ENCODE measurements at places on chromosomes 16 and 17. TPM values are rescaled to one million over a fixed set of nuclear protein-coding genes. Genes with fewer than 3 reads are reported as not detected.

DNA sequence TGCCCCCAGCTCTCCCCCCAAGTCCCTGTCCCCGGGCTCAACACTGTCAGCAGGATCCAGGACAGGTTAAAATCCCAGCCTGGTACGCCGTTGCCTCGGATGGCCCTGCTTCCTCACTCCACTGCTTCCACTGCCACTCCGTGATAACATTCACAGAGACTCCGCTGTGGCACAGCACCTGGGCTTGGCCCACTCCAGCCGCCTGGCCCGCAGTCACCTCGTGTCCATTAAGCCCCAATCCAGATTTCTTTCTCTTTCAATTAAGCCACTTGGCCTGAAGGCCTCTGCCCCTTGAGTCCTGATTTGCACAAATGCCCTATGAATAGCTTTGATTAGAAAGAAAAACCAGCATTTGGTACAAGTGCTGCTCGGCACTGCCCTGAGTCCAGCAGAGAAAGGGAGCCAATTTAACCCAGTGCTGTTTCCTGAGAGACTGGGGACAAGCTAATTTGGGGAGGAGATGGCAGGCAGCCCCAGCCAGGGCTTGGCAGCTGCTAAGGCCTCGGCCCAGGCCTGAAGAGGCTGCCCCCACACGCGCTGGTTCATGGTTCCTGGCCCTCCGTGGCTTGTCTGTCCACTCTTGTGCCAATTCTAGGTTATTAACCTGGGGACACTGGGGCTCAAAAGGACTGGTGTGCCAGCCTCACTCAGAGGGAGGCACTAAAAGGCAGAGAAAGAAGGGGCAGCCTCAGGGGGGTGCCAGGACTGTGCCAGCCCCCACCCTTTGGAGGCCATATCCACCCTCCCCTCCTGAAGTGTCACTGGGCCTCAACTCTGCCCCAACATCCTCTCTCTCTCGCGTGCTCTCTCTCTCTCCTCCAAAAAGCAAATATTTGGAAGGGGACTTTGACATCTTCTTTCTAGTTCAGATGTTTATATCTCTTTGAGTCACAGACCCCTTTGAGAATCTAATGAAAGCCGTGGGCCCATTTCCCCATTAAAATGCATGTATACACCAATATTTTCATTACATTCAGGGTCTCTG lies 29.8 kb upstream of the SPPL2C start:
- no peaks in the 10 kb centered on the region for H3K36me3 ChIP-seq
- H3K4me1 ChIP-seq: no peaks in the 10 kb centered on the region
- no peak overlapping the region for H3K27ac ChIP-seq
- H3K27me3 ChIP-seq: no peaks in the 10 kb centered on the region
- H3K4me3 ChIP-seq: no peak overlapping the region

DNA sequence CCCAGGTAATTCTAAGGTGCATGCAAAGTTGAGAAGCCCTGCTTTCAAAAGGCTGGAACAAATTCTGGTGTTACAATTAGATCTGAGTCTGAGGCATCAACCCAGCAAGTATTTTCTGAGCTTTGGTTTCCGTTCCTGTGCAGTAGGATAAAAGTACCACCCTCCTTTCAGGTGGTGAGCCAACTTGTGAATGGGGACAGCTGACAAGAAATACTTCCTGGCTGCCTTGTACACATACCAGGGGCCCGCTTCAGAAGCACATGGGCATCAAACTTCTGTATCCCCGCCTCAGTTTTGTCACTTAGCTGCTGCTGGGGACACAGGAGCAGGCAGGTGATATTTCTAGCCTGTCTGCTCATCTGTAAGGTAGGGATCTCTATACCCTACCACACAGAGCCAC lies 252.2 kb downstream of the CPPED1 start:
- DNase-seq: no peak
- H3K27me3 ChIP-seq: peaks cover 8% of the 10 kb centered on the region
- H3K4me1 ChIP-seq: no peaks in the 10 kb centered on the region
- H3K4me3 ChIP-seq: no peak overlapping the region
- no peaks in the 10 kb centered on the region for H3K36me3 ChIP-seq
- no peak overlapping the region for H3K27ac ChIP-seq

GRCh38 chr17:8073627-8074484 lies 13.7 kb downstream of the ALOX12B start:
- H3K27ac ChIP-seq: no peak overlapping the region
- no peaks in the 10 kb centered on the region for H3K36me3 ChIP-seq
- DNase-seq: peak; percentile 44
- H3K4me3 ChIP-seq: peak overlapping the region; percentile 1

- no peaks in the 10 kb centered on the region for H3K27me3 ChIP-seq
- H3K4me3 ChIP-seq: no peak overlapping the region
- no peak overlapping the region for H3K27ac ChIP-seq
- H3K36me3 ChIP-seq: no peaks in the 10 kb centered on the region
- peaks cover 44% of the 10 kb centered on the region for H3K4me1 ChIP-seq
Observed at GRCh38 chr16:27240948-27241531, 27.5 kb downstream of the NSMCE1 start.

DNA sequence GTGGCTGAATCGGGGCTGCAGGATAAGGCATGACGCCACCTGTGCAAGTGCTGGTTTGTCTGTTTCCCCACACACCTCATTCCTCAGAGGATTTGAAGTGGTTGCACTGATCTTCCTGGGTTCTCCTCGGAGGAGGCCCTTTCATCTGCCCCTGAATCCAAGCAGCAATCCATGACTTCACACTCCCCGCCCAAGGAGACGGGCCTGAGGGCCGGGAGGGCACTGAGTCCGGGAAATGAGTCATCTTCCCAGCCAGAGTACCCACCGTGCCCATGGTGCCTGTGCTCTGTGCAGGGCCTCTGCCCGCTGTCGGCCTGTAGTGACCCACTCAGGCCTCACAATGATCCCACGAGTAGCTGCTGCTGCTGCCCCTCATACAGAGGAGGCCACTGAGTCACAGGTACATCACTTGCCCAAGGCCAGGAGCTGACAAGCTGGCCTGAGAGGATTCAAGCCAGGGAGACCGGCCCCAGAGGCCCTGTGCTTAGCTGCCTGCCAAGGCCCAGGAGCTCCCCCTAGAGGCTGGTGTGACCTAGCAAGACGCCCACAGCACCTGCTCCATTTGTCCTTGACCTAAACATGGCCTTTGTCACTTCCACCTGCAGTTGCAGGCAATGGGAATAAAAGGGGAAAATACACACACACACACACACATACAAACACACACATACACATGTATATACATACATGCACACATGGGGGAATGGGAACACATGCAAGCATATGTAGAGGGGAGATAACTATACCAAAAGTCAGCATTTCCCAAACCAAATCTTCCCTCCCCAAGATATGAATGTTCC lies 240.0 kb downstream of the C16orf95 start:
- no peaks in the 10 kb centered on the region for H3K36me3 ChIP-seq
- peaks cover 7% of the 10 kb centered on the region for H3K4me1 ChIP-seq
- no peaks in the 10 kb centered on the region for H3K27me3 ChIP-seq
- peak overlapping the region; percentile 40 for H3K27ac ChIP-seq
- peak; percentile 94 for DNase-seq

- no peak overlapping the region for H3K27ac ChIP-seq
- no peak overlapping the region for H3K4me3 ChIP-seq
- no peaks in the 10 kb centered on the region for H3K36me3 ChIP-seq
- no peaks in the 10 kb centered on the region for H3K27me3 ChIP-seq
Observed at GRCh38 chr17:72861811-72862210, 230.7 kb downstream of the SLC39A11 start.

- H3K27me3 ChIP-seq: no peaks in the 10 kb centered on the region
- H3K27ac ChIP-seq: no peak overlapping the region
- no peak overlapping the region for H3K4me3 ChIP-seq
- H3K36me3 ChIP-seq: no peaks in the 10 kb centered on the region
- DNase-seq: no peak
- no peaks in the 10 kb centered on the region for H3K4me1 ChIP-seq
Observed at GRCh38 chr17:64176556-64176955, 46.6 kb upstream of the ERN1 start.

DNA sequence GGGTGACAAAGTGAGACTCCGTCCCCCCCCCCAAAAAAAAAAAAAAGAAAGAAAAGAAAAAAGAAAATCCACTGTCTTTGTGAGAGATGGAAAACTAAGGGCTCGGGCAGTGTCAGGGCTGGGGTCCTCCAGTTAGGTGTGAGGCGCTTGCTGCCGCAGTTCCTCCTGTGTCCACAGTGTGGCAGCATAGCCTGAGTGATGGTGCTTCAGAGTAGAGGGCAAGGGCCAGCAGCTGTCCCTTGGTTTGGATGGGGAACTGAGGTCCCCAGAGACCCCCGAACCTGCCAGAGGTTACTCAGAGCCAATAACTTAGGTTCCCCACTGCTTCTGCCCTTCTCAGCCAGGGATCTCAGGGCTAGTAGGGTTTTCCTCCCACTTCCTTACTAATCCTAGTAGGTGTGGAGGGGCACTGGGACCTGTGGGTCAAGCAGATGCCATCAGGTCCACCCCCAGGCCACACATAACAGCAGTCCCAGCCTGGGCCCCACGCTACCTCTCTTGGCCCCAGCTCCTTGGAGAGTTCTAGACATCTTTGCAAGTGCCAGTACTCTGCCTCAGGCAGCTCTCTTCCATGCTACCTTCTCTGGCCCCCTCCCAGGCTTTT lies 7.9 kb upstream of the LLGL1 start:
- peak; percentile 23 for DNase-seq
- H3K27me3 ChIP-seq: no peaks in the 10 kb centered on the region
- no peak overlapping the region for H3K4me3 ChIP-seq
- peaks cover 21% of the 10 kb centered on the region for H3K4me1 ChIP-seq

DNA sequence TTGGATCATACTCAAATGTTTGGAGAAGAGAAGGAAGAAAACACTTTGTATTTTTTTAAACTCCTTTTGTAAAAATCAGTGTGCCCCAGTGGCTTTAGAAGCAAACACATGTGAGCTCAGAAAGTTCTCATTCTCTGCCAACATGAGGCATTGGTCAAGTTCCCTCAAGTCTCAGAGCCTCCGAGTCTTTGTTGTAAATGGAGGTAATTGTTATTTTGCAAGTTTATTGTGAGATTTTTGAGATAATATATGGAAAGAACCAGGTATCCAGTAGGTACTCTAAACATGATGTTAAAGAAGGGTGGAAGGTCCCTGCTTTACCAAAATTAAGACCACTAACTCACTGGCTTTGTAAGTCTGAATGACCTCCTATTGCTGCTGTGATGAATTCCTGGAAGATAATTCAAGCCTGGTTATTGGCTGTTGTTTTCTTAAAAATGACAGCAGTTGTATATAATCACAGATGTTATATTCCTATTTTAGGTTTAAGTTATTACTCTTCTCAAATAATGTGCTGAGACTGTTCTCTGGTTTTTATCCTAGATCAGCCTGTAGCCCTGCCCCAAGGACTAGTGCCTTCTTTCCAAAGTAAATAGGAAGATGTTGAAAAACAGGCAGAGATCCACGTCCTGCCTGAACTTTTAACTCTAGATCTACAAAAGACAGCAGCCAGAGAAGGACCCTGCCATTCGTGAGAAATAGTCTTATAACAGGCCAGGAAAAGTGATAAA lies 2.4 kb downstream of the HLF start:
- no peaks in the 10 kb centered on the region for H3K36me3 ChIP-seq
- H3K27ac ChIP-seq: no peak overlapping the region
- H3K27me3 ChIP-seq: no peaks in the 10 kb centered on the region
- DNase-seq: no peak
- H3K4me1 ChIP-seq: peaks cover 10% of the 10 kb centered on the region

DNA sequence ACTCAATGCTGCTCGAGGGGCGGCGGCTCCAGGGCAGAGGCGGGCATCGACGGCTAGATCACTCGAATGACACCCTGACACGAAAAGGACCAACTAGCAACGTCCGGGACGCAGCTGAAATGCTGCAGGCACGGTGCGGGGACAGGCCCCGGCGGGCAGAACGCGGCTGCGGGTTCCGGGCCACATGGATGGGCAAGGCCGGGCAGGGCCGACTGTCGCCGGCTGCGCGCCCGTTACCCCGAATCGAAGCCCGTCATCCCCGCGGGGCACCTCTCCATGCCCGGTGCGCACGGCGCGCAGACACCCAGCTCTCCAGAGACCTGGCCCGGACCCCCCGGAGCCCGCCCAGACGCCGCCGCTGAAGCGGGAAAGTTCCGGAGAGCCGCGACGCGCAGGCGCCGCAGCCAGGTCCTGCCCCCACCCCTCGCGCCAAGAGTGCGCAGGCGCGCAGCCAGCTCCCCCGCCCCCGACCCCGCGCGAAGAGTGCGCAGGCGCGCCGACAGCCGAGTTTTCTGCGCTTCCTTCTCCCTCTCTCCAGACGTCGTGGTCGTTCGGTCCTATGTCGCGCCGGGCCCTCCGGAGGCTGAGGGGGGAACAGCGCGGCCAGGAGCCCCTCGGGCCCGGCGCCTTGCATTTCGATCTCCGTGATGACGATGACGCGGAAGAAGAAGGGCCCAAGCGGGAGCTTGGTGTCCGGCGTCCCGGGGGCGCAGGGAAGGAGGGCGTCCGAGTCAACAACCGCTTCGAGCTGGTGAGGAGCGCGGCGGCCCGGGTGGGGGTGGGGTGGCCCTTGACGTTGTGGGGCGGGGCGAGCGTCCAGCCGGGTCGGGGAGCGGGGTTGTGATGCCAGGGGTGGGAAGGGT lies at the start of gene TCF25:
Gene TCF25, plus strand, starts transcription at position 484 of the 863 bp plus-strand sequence. Its CDS starts 76 bp downstream, at position 560.
- peaks cover 12% of the 10 kb centered on the region for H3K4me1 ChIP-seq
- H3K4me3 ChIP-seq: peak within 1 kb of the TSS; percentile 91
- H3K27me3 ChIP-seq: no peaks in the 10 kb centered on the region
- peaks cover 21% of the 10 kb centered on the region for H3K36me3 ChIP-seq
- H3K27ac ChIP-seq: peak within 1 kb of the TSS; percentile 100

DNA sequence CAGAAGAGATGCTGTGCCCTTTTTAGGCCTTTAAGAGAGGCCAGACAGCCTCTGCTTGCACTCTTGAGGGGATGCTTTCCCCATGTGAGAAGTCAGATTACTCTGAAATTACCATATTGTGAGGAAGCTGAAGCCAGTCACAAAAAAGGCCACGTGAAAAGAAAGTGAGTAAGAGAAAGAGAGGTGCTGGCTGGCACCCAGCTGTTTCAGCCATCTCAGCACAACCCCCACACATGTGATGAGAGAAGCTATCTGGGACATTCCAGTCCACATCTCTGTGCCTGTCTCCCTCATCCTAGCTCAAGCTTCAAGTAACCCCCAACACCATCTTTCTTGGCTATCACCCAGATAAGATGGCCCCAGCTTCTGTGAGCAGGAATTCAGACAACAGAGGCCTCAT lies 131.4 kb downstream of the HS3ST2 start:
- H3K4me3 ChIP-seq: no peak overlapping the region
- H3K27me3 ChIP-seq: peaks cover 11% of the 10 kb centered on the region
- H3K36me3 ChIP-seq: no peaks in the 10 kb centered on the region
- no peak for DNase-seq
- H3K4me1 ChIP-seq: no peaks in the 10 kb centered on the region

Gene IGFALS
- total RNA-seq: 0.10 TPM

Gene ATP1B2
- total RNA-seq: not detected

Gene TEKT1
- total RNA-seq: not detected

Gene ZNF750
- total RNA-seq: not detected

Gene CDT1
- 160 TPM for total RNA-seq

Gene PLA2G15
- total RNA-seq: 7.5 TPM
